ENCODE measurements at places on chromosomes 1 and 21. TPM values are rescaled to one million over a fixed set of nuclear protein-coding genes. Genes with fewer than 3 reads are reported as not detected.
A peak's percentile ranks its signal among the peaks of the same experiment; 100 is the strongest.

GRCh38 chr1:243705585-243705984 lies 144.5 kb downstream of the AKT3 start:
- H3K36me3 ChIP-seq, result no peaks in the 10 kb centered on the region
- no peak overlapping the region for H3K4me3 ChIP-seq
- DNase-seq, result no peak
- no peak overlapping the region for H3K27ac ChIP-seq
- no peaks in the 10 kb centered on the region for H3K27me3 ChIP-seq
- H3K4me1 ChIP-seq, result no peaks in the 10 kb centered on the region

Gene PGBD5
- under 0.01 TPM for total RNA-seq

DNA sequence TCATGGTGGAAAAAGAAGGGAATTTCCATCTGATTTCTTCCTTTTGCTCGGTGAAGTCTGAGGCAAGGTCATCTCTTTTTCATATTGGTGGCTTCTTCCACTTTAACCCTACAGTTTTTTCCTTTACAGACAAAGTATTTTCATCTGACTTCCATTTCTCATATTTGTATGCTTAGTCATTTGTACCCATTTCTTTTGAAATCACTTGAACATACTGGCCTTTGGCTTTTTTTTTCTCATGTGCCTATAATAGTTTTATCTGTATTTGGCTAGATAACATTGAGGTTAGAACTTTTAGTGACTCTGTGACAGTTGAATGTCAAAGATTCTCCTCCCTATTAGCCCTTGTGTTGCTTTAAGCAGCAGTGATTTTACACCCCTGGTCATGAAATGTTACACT lies 27.7 kb downstream of the IL12RB2 start:
- H3K4me3 ChIP-seq, result no peak overlapping the region
- no peak for DNase-seq
- no peaks in the 10 kb centered on the region for H3K4me1 ChIP-seq
- H3K27ac ChIP-seq, result no peak overlapping the region
- no peaks in the 10 kb centered on the region for H3K36me3 ChIP-seq
- no peaks in the 10 kb centered on the region for H3K27me3 ChIP-seq

Gene HSPA6
- not detected for total RNA-seq

Gene RHOU
- total RNA-seq, result 37.9 TPM

Gene NEK2
- 17.7 TPM for total RNA-seq

Gene C1orf167
- total RNA-seq, result 0.82 TPM

- peak; percentile 44 for DNase-seq
- H3K4me3 ChIP-seq, result no peak overlapping the region
- no peaks in the 10 kb centered on the region for H3K4me1 ChIP-seq
- no peaks in the 10 kb centered on the region for H3K27me3 ChIP-seq
- no peak overlapping the region for H3K27ac ChIP-seq
- no peaks in the 10 kb centered on the region for H3K36me3 ChIP-seq
Measured at GRCh38 chr1:167533851-167534300, 15.5 kb upstream of the CD247 start.

Gene LRRC71
- total RNA-seq, result 0.48 TPM

Gene OR2AK2
- not detected for total RNA-seq

Gene PADI1
- total RNA-seq, result not detected

DNA sequence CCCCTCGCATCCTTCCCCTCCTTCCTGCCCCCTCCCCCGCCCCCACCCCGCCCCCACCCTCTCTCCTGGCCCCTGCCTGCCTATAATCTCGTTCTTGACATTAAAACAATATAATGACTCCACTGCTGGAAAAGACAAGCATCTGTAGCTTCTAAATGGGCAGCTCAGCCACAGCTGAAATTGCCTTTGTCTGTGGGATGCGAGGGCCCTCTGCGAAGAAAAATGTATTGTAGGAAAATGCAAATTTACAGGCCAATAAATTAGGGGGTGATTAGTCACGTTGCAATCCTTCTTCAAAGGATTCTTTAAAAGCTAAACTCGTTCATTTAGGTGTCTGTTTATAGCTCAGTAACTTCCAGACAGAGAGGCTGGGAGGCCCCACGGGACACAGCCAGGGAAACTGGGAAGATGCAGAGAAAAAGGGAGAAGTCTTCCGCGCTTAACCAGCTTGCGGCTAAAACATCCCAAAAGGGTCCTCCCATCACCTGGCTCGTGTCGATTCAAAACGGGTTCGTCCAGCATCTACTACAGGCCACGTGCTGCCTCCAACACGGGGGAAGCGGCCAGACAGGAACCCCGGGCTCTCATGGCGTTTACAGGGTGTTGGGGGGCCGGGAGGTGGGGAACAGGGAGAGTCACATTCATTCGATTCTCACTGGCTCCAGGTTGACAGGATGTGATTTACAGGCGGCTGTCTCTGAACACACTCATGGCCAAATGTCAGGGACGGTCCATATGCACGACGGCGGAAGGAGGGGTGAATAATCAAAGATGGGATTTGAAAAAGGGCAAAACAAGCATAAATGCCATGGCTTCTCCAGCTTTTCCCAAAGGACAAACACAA lies 100.5 kb upstream of the ZBTB40 start:
- no peaks in the 10 kb centered on the region for H3K4me1 ChIP-seq
- no peak overlapping the region for H3K4me3 ChIP-seq
- H3K36me3 ChIP-seq, result no peaks in the 10 kb centered on the region
- H3K27ac ChIP-seq, result no peak overlapping the region
- H3K27me3 ChIP-seq, result no peaks in the 10 kb centered on the region

GRCh38 chr1:77925518-77925917 lies 37.1 kb downstream of the NEXN start:
- H3K4me1 ChIP-seq, result no peaks in the 10 kb centered on the region
- no peaks in the 10 kb centered on the region for H3K36me3 ChIP-seq
- peak overlapping the region; percentile 14 for H3K27ac ChIP-seq
- no peaks in the 10 kb centered on the region for H3K27me3 ChIP-seq

DNA sequence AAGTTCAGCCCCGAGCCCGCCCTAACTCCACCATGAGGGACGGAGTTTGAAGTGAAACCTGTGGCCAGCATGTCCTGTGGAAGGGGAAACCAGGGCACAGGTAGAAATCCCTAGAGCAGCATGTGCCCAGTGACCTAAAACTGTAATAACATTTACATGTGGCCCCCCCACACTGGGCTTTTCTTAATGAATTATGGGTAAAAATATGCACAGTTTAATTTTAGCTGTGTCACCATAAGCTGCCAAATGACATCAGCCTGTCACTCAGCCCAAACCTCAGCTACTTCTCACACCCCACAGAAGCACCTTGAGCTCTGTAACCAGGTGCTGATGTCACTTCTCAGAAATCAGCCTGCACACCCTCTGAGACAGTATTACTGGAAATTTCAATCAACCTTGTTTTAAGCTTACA lies 50.0 kb upstream of the SLC19A1 start:
- DNase-seq, result no peak
- no peak overlapping the region for H3K4me3 ChIP-seq
- H3K36me3 ChIP-seq, result no peaks in the 10 kb centered on the region
- no peaks in the 10 kb centered on the region for H3K27me3 ChIP-seq
- H3K4me1 ChIP-seq, result peaks cover 4% of the 10 kb centered on the region

Gene GPR37L1
- total RNA-seq, result not detected

DNA sequence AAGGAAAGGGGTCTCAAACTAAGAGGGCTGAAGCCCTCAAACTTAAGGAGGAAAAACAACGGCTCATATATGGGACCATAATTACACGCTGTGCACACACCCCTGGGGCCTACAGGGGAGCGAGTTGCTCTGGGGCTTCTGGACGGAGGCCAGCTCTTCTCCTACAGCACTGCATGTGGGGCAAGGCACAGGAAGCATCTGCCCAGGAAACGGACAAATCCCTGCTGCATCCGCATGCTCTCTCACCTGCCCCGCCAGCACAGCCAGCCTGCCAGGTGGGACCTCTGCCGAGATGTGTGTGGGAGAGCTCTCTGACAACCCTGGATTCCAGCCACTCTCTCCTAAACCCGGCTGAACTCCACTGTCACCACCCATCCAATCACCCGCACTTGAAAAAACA lies 54.1 kb downstream of the MRPL37 start:
- peak; percentile 59 for DNase-seq
- H3K27ac ChIP-seq, result no peak overlapping the region
- H3K36me3 ChIP-seq, result no peaks in the 10 kb centered on the region
- H3K4me3 ChIP-seq, result no peak overlapping the region
- H3K27me3 ChIP-seq, result no peaks in the 10 kb centered on the region
- no peaks in the 10 kb centered on the region for H3K4me1 ChIP-seq

Gene KRTAP12-2
- total RNA-seq, result not detected

GRCh38 chr1:92851729-92852128 lies 19.9 kb downstream of the RPL5 start:
- no peak overlapping the region for H3K27ac ChIP-seq
- no peaks in the 10 kb centered on the region for H3K36me3 ChIP-seq
- no peaks in the 10 kb centered on the region for H3K4me1 ChIP-seq
- H3K27me3 ChIP-seq, result no peaks in the 10 kb centered on the region
- no peak overlapping the region for H3K4me3 ChIP-seq

DNA sequence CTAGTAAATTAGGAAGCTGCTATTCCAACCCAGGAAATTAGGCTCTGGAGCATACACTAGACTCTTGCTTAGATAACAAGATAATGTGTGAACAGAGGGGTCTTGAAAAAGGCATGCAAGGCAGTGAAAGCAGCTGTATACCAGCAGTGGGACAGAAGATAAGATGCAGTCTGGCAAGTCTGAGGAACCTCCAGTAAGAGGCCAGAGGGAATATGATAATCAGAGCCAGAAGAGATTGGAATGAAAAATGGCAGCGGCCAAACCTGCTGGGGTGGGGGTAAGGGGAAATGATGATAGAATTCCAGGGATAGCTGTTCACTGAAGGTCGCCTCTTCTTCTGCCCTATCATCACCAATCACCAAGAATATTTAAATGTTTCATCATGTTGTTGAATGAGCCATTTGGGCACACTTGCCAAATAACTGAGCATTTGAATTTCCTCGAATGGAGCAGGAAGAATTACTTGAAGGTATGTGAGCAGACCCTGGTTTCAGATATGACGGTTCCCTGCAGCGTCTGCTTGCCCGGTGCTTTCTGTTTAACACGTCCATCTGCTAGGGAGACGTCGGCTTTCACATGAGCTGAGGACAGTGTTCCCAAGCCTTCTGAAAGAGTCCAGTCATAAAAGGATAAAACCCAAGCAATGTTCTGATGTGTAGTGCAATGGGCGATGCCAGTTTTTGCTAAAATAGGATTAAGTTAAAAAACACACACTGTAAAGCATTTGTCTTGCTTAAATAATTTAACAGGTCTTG lies 173.3 kb downstream of the RWDD3 start:
- H3K27ac ChIP-seq, result no peak overlapping the region
- no peak for DNase-seq
- no peaks in the 10 kb centered on the region for H3K27me3 ChIP-seq
- no peak overlapping the region for H3K4me3 ChIP-seq

DNA sequence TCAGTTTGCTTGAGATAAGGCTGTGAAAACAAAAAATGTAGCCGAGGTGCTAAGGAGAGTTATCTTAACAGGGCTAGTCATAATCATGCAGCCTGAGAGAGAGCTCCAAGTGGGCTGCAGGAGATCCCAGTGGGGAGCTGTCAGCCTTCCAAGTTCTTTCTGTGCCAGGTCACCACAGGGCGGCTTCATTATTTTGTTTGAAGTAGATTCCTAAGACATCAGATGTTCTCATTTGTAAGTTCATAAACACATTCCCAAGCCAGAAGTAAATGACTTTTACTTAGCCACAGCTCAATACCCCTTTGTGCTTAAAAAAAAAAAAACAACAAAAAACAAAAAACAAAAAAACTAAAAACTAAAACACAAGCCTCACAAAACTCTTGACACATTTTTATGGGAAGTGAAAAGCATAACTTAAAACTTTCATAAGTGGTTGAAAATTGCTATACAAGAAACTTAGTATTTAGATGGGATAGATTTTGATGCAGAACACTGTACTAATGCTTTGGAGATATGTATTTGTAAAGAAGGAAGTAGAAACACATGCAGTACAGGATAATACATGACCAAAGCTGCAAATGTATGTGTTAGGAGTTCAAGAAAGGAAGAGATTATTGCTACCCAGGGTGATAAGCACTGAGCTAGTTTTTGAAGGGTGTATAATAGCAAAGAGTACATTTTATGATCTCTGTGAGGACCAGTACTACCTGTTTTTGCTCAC lies 8.6 kb downstream of the CDC14A start:
- H3K4me3 ChIP-seq, result no peak overlapping the region
- H3K27me3 ChIP-seq, result no peaks in the 10 kb centered on the region
- peak overlapping the region; percentile 56 for H3K27ac ChIP-seq
- peak; percentile 52 for DNase-seq

DNA sequence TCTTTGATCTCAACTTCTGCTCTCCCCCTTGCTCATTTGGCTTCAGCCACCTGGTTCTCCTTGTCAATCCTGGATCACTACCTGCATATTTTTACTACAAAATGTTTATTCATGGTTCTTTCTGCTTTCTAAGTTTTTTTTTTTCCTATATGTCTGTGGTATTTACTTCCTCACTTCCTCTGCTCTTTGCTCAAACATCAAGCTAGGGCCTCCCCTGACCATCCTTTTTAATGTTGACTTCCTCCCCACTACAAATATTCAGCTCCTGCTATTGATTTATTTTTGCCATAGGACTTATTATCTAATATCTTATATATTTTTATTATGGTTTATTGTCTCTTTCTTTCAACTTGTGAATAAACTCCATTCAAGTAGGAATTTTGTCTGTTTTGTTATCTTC lies 14.1 kb upstream of the SLC19A2 start:
- no peaks in the 10 kb centered on the region for H3K36me3 ChIP-seq
- no peaks in the 10 kb centered on the region for H3K4me1 ChIP-seq
- no peaks in the 10 kb centered on the region for H3K27me3 ChIP-seq
- no peak overlapping the region for H3K4me3 ChIP-seq

GRCh38 chr1:32801096-32801715 lies 16.0 kb downstream of the YARS1 start:
- no peak overlapping the region for H3K27ac ChIP-seq
- no peak overlapping the region for H3K4me3 ChIP-seq
- DNase-seq, result no peak

DNA sequence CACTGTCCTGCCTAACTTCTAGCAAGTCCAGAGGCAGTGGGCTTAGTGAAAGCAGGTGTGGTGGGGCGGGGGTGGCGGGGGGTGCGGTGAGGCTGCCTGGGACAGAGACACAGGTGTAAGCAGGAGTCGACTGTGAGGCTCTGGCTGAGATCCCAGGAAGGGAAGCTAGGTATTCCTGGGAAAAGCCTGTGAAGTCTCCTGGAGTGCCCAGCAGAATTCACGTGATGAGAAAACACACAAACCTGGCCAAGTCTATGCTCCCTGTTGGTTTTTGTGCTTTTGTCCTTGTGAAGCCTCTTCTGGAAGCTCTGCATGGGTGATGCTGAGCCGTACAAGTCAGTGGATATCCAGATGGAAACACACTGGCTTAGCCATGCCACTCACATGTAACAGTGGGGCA lies 5.3 kb downstream of the GALNT2 start:
- H3K4me3 ChIP-seq, result no peak overlapping the region
- H3K27me3 ChIP-seq, result no peaks in the 10 kb centered on the region
- no peak overlapping the region for H3K27ac ChIP-seq
- H3K4me1 ChIP-seq, result peaks cover 6% of the 10 kb centered on the region
- DNase-seq, result no peak

Gene OR6K3
- not detected for total RNA-seq

DNA sequence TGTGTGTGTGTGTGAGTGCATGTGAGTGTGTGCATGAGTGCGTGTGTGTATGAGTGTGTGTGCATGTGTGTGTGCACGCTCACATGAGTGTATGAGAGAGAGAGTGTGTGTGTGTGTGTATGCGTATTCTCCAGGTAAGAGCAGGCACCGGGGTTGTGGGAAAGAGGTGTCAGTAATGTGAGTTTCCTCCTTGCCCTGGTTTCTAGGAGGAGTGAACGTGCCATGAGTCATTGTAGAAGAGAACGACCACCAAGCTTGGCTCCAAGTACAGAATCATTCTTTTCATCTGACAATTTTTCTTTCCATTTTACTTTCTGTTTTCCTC lies 79.1 kb downstream of the POFUT2 start:
- H3K27ac ChIP-seq, result peak overlapping the region; percentile 47
- H3K36me3 ChIP-seq, result no peaks in the 10 kb centered on the region
- no peaks in the 10 kb centered on the region for H3K27me3 ChIP-seq
- H3K4me1 ChIP-seq, result peaks cover 3% of the 10 kb centered on the region

Gene PPT1
- total RNA-seq, result 103 TPM

Gene VASH2
- 2.3 TPM for total RNA-seq

Gene BRDT
- not detected for total RNA-seq

Gene OR2T12
- total RNA-seq, result not detected

Gene MIXL1
- total RNA-seq, result not detected

Measured in uterus (tissue), 4 donors.